CMK (cell line): ENCODE measurements at places on chromosomes 7 and 10.

DNA sequence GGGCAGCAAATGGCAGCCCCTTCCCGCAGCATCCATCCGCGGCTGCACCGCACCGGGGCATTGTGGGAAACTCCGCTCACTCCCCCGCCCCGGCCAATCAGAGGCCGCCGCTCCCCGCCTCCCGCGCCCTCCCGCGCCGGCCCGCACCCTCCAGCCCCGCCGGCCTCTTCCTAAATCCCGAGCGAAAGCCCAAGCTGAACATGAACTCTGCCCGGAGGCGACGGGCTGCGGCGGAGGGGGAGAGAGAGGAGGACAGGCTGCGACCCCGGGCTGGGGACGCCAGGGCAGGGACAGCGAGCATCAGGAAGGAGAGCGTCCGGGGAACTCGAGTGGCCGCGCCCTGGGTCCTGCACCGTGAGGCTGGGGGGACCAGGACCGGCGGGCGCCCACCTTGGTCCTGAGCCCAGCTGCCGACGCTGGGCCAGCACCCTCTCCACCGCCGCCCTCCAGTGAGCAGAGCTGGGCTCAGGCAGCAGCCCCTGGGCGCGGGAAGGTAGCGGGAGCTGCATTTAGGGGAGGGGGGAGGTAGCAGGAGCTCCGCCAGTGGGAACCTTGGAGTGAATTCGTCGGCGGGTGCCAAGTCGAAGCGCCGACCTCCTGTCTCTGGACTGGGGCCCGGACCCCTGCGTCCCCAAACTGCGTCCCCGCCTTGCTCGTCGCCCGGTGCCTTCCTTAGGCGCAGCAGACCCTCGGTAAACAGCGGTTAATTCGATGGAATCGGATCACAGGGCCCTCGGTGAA lies at the start of gene DGKI:
DGKI (minus strand) TSS at position 148 of the 741 bp plus-strand sequence.
- DNase-seq: no peak

DNA sequence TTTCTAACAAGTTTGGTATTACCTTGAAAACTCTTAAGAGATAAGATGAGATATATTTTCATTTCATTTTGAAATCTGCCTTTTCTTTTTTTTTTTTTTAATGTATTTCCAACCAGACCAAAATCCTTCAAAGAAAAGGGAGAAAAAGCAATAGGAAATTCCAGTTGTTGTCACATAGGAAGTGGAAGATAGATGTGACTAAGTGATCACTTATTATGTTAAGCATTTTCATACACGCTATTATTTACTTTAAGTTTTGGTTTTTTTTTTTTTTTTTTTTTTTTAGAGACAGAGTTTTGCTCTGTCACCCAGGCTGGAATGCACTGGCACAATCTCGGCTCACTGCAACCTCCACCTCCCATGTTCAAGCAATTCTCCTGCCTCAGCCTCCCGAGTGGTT lies 197.2 kb upstream of the FRMD4A start:
- DNase-seq: no peak

DNA sequence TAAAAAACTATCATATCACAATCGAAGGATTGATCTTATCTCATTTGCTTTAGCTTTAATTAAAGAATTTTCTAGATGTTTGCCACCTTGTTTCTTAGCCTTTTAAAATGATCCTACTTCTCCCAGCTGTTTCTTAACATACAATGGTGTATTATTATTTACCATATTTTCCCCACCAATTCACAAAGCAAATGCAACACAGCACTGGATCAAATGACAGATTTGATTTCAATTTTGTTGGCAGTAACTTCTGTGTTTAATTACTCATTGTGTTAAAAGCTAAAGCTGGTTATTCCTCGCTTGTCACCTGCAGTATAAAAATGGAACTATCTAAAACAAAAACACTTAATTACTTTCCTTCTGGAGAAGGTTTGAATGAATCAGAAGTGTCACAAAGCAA lies 19.6 kb downstream of the SVIL start:
- DNase-seq: no peak

- no peak for DNase-seq
Observed at GRCh38 chr10:11884706-11885423, 61.7 kb downstream of the PROSER2 start.

GRCh38 chr7:145327646-145328045 lies 491.8 kb upstream of the TPK1 start:
- no peak for DNase-seq
